Large intestine (tissue), 12 donors: ENCODE measurements at places on chromosomes 4 and X. TPM values are rescaled to one million over a fixed set of nuclear protein-coding genes. Genes with fewer than 3 reads are reported as not detected.

Gene GSX2
- not detected for polyA plus RNA-seq

DNA sequence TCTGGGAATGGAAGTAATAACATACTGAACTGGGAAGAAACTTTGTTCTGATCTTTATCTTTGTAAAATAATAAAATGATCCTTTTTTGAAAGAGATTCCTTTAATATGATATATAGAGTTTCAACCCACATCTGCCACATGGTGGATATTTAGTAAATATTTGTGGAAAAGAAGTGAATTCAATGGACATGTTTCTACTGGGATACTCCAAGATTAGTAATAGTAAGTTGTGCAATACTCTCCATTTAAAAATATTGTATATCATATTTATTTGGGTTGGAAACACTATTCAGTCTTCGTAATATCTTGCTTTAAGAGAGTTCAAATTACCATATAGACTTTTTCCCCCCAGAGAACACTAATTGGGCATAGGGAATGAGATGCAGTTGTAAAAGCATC is 17.8 kb upstream of the ARSJ start:
- no peak for DNase-seq

Gene CXCL3
- polyA plus RNA-seq: 1.4 TPM

Gene RBM47
- polyA plus RNA-seq: 98.4 TPM

Gene NLGN4X
- polyA plus RNA-seq: 7.2 TPM

DNA sequence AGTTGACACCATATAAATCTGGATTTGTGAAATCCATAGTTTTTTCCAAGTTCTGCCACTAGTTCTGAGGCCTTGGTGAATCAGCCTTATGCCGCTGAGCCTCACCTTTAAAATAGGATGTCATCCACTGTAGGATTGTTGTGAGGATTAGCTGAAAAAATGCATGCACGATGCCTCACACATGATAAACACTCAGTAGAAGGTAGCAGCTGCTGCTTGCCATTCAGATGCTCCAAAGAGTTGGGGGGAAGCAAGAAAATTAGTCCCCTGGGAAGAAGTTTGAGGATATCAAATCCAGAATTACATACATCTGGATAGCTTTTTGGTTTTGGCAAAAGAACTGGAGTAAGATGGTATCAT is 7.4 kb downstream of the MMAA start:
- DNase-seq: no peak

DNA sequence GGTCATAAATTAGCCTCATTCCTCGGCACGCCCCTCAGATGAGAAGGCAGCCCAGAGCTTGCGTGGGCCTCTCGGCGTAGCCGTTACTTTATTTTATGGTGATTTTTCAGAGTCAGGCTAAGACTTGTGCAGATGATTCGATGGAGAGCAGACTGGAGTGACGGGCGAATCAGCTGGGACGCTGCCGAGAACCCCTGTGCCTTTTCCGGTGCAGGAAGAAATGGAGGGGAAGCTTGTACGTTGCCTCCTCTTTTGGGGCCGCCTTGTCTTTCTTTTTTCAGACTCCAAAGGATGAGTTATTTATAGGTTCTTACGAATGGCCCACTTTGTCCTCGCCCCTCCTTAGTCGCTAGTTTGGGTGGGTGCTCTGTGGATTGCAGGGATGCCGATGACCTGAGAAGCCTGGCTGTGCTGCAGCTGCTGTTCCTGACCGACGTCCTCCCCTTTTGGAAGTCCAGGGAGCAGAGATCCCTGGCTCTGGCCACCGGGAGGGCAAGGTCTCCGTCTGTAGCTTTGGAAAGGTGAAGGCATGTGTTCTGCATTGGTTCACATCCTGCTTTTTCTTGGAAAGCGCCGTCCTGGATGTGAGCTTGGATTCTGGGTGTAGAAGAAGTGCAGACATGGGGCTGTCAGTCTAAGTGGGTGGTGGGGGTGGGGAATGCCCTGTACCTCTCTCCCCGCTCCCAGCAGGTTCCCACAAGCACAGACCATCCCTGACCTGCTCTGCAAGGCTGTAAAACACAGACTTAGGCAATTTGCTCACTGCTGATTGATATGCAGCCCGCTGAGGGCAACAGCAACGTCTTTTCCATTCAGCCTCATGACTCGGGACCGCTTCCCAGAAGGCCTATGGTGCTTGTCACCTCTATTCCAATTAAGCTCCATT is 9.3 kb downstream of the SORCS2 start:
- no peak for DNase-seq

GRCh38 chr4:147955827-147956558 is 224.1 kb downstream of the ARHGAP10 start:
- DNase-seq: no peak

DNA sequence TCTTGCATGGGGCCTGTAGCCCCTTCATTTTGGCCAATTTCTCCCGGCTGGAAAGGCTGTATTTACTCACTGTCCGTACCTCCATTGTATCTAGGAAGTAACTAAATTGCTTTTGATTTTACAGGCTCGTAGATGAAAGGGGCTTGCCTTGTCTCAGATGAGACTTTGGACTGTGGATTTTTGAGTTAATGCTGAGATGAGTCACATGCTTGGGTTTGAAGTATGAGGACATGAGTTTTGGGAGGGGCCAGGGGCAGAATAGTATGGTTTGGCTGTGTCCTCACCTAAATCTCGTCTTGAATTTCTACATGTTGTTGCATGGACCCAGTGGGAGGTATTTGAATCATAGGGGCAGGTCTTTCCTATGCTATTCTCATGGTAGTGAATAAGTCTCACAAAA is 407.6 kb upstream of the NDST3 start:
- DNase-seq: no peak

Gene FTHL17
- not detected for polyA plus RNA-seq

Gene PDLIM3
- 28.2 TPM for polyA plus RNA-seq

Gene SMR3B
- not detected for polyA plus RNA-seq

Gene FUNDC1
- 17.2 TPM for polyA plus RNA-seq

GRCh38 chr4:142961866-142962265 is 115.8 kb upstream of the INPP4B start:
- DNase-seq: no peak

DNA sequence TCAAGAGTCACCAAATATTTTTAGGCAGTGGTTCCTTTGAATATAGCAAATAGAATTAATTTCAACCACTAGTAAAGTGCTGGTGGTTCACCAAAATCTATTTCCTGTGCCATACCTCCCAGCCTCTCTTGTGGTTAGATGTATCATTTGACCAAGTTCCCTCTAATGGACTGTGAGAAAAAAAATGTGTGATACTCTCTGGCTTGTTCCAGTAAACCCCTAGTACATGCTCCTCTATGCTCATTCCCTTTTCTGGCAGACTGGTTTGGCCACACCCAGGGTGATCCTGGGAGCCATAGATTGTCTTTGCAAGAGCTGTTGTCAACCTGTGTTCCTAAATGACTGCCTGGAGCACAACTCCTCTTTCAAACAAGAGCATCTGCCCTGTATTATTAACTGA is 109.5 kb downstream of the FRAS1 start:
- no peak for DNase-seq

Gene SCRG1
- 1.0 TPM for polyA plus RNA-seq

DNA sequence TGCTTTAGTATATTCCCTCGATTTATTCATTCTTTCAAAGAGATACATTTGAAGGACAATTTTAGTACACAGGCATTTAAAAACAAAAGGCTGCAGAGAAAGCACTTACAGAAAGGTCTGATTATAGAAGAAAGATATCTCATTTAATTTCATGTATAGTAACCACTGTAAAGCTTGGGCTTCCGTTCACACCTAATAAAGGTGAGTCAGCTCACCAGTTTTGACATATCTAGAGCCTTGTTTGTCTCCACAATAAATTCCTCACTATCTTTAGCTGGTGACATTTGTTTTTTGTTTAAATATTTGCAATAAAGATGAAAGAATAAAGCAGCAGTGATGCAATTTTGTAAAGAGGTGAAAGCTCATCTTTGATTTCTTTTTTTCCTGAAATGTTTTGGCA is 1.1 kb upstream of the EPHA5 start:
- DNase-seq: no peak

DNA sequence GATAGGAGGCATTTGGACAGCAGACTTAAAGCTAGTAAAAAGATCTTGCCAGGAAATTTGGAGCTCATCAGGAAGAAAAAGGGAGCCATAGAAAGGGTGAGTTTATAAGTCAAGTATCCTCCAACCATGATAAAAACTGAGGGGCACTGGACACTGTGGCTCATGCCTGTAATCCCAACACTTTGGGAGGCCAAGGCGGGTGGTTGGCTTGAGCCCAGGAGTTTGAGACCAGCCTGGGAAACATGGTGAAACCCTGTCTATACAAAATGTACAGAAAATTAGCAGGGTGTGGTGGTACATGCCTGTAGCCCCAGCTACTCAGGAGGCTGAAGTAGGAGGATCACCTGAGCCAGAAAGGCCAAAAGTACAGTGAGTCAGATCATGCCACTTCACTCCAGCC is 48.7 kb downstream of the ANTXR2 start:
- no peak for DNase-seq

GRCh38 chrX:64190136-64190740 is 15.3 kb downstream of the AMER1 start:
- DNase-seq: no peak

Gene ITGB1BP2
- 3.3 TPM for polyA plus RNA-seq

DNA sequence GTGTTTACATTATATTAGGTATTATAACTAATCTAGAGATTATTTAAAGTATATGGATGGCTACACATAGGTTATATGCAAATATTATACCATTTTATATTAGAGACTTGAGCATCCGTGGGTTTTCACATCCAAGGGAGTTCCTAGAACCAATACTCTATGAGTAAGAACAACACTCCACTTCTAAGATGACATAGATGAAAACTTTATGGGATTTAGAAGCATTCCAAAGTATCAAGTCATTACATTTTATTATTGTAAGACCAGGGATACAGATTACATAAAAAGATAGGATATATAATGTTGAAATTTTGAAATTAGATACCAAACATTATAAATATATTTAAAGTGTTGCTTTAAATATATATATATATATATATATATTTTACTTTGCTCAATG is 207.0 kb downstream of the NAP1L3 start:
- DNase-seq: no peak

DNA sequence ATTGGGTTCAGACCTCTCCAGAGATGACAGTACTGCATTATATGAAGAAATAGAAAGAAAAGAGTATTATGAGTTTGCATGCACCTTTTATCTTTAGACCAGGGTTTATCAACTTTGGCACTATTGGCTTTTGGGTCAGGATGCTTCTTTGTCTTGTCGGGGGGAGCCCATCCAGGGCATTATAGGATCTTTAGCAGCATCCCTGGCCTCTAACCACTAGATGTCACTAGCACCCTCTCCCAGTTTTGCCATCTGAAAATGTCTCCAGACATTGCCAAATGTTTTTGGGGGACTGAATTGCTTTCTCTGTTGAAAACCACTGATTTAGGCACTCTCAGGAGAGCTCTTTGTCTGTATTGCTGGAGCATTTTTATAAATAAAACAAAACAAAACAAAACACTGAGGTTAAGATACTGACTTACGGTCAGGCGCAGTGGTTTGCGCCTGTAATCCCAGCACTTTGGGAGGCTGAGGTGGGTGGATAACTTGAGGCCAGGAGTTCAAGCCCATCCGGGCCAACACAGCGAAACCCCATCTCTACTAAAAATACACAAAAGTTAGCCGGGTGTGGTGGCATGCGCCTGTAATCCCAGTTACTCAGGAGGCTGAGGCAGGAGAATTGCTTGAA is 23.6 kb downstream of the CA5B start:
- no peak for DNase-seq

- DNase-seq: no peak
Measured at GRCh38 chr4:171378323-171378722, 434.9 kb upstream of the GALNTL6 start.

Gene CYLC1
- not detected for polyA plus RNA-seq

GRCh38 chrX:138711399-138712347 is at the start of gene FGF13:
Gene FGF13 (minus strand): TSS chrX:138711717. CDS start chrX:138711003, 714 bp downstream.
- DNase-seq: no peak

Gene ASB12
- 0.52 TPM for polyA plus RNA-seq

DNA sequence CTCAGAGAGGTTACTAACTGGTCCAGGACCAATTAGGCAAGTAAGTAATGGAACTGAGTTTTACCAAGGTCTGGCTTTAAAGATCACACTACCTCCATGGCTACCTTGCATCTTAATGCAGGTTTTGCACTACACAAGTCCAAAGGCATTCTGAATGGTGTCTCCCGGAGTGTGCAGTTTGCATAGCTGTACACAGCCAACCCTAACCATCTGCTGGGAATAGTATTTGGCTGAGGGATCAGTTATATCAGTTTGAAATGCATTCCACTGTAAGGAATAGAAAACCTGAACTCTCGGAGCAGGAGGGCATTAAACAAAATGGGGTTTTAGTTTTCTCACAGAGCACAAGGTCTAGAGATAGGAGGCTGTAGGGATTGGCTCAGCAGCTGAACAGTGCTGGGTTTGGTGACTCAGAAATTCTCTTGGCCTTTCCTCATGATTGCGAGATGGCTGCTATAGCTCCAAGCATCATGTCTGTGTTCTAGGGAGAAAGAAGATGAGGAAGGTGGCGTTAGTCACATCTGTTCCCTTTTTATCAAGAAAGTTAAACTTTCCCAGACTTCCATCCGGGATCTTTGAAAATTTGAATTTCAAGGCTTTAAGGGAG is 177.1 kb downstream of the NHS start:
- no peak for DNase-seq

DNA sequence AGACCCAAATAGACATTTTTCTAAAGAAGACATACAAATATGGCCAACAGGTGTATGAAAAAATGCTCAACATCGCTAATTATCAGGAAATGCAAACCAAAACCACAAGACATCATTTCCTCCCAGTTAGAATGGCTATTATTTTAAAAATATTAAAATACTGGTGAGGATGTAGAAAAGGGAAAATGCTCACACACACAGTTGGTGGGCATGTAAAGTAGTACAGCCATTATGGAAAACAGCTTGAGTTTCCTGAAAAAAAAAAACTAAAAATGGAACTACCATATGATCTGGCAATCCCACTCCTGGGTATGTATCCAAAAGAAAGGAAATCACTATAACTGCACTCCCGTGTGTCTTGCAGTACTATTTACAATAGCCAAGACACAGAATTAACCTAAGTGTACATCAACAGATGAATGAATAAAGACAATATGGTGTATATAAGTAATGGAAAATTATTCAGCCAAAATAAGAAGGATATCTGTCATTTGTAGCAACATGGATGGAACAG is 128.9 kb upstream of the DKK2 start:
- no peak for DNase-seq

DNA sequence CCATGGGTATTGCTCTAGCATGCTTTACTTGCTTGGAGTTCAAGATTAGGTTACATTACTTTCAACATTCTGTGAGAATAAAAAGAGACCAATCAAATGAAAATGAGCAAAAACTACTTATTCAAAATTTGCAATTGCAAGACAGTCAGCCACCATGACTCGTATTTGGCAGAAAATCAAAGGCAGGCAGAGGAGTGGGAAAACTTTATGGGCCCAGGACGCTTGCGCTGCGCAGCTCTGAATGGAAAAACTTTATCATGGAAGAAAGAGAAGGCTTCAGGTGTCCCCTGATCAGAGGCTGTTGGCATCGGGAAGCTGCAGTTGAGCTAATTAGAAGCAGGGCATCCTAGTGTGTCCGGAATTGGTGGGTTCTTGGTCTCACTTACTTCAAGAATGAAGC is 250.6 kb downstream of the USP46 start:
- DNase-seq: no peak

- no peak for DNase-seq
Measured at GRCh38 chr4:159105761-159106243, 2.9 kb downstream of the RAPGEF2 start.

- DNase-seq: no peak
Measured at GRCh38 chr4:163470391-163470790, 3.2 kb downstream of the TKTL2 start.
